ENCODE measurements at places on chromosomes 3 and 15.

DNA sequence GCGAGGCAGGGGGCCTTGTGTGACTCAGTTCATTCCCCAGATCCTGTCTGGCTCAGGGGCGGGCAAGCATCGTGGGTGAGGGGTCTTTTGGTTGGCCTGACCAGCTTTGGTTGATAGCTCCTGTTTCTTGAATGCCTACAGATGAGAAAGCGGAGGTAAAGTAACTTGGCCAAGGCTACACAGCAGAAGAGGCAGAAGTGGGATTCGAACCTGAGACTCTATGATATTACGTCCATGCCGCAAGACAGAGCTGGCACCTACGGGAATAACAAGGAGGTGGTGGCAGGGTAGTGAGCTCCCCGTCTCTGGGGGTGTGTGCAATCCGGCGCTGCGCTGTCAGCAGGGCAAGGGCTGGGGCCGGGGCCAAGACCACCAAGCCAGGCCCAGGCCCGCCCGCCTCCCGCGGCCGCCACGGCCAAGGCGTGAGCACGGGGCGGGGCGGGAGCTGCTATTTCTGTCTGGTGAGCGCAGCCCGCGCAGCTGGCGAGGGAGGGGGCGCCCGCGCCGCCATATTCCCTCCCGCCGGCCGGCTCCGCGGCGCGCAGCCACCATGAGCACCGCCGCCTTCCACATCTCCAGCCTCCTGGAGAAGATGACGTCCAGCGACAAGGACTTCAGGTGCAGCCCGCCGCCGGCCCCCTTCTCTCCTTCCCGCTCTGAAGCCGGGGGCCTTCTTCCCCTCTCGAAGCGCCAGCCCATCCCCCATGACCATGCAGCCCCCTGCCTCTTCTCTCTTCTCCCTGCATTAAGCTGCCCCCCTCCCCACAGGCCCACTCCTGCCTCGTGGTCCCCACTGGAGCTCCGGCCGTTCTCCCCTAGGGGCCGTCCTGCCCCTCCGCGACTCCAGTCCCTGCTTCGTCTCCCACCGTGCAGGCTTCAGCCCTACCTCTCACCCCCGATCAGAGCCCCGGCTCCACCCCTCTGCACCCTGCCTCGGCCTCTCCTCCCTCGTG lies at the start of gene CAND2:
Gene CAND2, plus strand, starts transcription at position 510 of the 953 bp plus-strand sequence. Its CDS starts 41 bp downstream, at position 551.
- DNase-seq = no peak

- no peak for DNase-seq
These were observed 185.1 kb upstream of the TGFBR2 start for GRCh38 chr3:30421266-30421665.

GRCh38 chr15:34691034-34691433 lies 63.8 kb downstream of the GJD2 start:
- no peak for DNase-seq

DNA sequence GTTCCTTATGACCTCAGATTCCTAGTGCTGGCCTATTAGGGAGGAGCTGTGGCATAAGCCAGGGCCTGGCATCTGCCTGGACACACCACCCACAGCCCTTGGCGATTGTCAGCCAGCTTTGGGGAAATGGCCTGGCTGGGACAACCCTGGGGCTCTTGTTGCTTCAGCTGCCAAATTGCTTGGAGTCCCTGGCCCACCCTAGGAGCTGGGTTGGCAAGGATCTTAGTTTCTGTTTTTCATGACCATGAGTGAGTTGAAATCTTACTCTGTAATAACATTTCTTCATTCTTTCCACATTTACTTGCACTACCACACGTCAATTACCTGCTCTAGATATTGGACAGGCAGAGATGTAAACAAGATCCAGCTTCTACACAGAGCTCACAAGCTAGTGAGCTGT lies 1.9 kb upstream of the MYZAP start:
- DNase-seq = no peak

DNA sequence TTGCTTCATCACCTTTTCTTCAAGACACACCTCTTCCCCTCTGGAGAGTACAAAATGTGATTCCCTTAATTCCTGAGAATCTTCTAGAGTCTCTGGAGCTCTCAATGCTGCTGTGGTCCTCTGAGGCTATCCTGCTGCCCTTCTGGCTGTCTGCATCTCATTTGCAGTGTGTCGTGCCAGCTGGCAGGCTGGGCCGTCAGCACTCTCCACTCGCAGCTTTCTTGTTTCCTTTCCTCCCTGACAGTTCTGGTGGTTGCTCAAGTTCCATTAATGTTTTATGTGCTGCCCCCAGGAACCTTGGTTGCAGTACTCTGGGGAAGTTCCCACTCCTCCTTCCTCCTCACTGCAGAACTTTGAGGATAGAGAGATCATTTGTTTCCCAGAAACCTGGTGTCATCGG lies 210.8 kb upstream of the ROPN1 start:
- no peak for DNase-seq

All from NK-92 treated with Interleukin-12 subunit alpha and Interleukin-12 subunit beta, amount 100 ng/mL, for 24 hours (cell line).